ENCODE measurements at places on chromosomes 5 and 9.

DNA sequence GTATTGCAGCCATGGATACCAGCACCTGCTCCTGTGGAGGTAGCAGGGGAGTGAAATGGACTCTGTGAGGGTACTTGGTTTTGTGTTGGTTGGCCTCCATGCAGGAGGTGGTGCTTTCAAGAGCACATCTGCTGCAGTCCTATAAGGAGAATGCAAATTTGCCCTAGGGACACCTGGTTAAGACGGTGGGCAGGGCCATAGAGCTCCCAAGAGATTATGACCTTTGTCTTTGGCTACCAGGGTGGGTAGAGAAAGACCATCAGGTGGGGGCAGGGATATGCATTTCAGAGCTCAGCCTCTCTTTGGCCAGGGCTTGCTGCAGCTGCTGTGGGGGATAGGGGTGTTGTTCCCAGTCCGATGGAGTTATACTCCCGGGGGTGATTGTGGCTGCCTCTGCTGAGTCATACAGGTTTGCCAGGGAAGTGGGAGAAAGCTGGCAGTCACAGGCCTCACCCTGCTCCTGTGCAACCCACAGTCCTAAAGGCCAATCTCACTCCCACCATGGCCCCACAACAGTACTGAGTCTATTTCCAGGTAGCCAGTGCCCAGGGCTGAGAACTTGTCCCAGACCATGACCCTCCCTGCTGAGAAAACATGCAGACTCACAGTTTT lies 14.0 kb upstream of the PDLIM4 start:
- DNase-seq = no peak

DNA sequence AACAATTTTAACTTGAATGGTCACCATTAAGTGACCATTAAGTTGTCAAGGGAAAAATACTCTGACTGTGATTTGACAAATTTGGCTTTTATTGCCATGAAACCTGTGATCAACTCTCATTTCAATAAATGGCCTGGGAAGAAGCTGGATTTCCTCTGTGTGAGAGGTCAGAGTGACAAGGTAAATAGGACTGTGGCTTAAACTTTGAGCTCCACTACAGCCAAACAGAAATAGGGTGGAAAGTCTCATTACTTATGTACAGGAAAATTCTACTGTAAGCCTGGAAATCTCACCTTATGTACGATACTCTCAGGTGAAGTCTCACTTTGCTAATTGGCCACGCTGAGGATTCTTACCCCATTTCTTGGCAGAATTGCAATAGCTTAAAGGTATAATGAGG lies 67.3 kb downstream of the NPR3 start:
- no peak for DNase-seq

- no peak for DNase-seq
Observed at GRCh38 chr5:125575891-125576505, 829.6 kb upstream of the ZNF608 start.

- DNase-seq = peak; percentile 30
Observed at GRCh38 chr5:74945561-74946165, 79.5 kb upstream of the FAM169A start.

- no peak for DNase-seq
Observed at GRCh38 chr9:6114424-6114823, 99.0 kb upstream of the RANBP6 start.
